ENCODE measurements at places on chromosomes 5 and 9.

DNA sequence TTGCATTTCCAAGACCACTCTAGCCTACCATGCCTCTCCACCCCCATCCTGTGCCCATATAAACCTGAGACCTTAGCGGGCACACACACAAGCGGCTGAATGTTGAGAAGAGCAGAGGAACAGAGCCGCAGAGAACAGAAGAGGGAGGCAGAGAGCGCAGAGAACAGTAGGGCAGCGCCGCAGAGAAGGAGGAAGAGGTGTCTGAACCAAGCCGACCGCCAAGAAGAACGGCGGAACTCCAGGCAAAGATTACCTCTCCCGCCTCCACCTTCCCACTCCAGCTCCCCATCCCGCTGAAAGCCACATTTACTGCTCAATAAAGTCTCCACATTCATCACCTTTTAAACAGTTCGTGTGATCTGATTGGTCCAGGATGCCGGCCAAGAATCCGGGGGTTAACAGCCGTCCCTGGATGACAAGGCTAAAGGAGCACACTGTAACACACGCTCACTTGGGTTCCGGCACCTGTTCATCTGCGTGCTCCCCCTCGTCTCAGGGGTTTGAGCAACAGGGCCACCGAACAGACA is 33.2 kb downstream of the GRIN3A start:
- DNase-seq, result no peak

- DNase-seq, result no peak
These were observed 151.2 kb upstream of the RUSC2 start for GRCh38 chr9:35338561-35339274.

DNA sequence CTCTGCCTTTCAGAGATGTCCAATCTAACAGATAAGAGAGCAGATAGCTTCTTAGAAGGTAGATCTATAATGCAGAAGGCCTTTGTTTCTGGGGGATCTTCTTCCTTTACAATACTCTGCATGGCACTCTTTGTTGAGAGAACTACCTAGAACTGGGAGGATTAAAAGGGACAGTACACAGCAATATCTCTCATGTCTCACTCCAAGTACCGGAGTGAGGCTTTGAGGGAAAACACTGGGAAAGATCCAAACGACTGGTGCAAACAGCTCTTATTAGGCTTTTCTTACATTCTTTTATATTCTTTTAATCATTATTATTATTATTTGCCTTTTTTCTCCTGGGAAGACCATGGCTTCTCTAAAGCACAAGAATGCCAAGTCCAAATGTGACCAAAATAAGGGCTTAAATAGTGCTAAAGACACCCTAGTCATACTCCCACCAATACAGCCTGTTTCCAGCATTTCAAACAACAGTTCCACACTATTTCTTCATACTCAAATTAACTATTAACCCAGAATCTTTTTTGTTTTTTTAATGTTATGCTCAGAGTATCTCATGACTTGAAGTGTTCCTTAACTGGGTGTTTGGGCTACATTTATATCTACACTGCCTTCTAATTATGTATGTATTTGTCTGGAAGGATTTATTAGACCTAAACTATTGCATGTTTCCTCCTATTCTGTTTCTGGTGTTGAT is 52.7 kb downstream of the ABHD17B start:
- no peak for DNase-seq

DNA sequence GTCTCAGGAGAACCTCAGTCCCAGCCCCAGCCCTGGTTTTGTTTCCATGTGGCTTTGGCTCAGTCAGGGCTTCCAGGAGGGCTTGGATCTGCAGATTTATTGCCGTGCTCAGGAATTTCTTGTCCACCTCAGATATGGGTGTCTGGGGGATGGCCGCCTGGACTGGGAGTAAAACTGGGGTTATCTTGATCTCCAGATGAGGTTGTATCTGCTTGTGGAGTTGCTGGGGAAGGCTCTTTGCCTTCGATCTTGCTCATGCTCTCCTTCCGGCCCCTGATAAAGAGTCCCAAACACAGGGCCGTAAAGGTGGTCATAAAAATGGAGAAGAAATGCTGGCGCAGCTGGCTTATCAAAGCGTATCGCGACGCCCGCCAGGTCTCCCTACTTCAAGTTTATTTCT is 17.8 kb upstream of the PITX1 start:
- no peak for DNase-seq

DNA sequence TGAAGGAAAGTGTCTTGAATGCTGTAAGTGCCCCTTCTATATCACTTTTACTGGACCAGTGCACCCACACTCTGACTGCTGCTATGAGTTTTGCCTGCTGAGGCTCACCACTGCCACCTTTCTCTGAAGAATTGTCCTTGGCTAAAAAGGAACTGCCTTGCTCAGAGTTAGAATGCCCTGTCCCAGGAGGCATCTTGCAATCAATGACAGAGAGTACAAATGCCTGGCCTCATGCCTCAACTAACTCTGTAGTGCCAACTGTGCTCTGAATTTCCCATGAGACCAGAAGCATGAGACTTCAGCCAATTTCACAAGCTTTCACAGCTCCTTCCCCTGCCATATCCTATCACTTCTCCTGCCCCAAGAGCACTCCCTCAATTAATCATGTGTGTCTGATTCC is 569.7 kb downstream of the ZNF608 start:
- no peak for DNase-seq

DNA sequence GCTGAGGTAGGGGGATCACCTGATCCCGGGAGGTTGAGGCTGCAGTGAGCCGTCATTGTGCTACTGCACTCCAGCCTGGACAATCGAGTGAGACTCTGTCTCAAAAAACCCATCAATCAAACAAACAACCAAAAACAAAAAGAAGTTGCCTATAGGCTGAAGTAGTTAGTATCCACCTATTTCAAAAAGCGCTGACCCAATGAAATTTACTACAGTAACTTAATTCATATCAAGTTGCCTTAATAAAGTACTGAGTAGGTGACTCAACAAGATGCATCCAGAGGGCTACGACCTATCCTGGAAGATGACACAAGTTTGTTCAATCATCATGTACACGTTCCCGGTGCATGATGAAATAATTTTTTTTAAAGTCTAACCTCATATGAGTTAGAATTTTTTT is 648.6 kb upstream of the DMAC1 start:
- DNase-seq, result no peak

- no peak for DNase-seq
These were observed 72.5 kb upstream of the GPR151 start for GRCh38 chr5:146588331-146589027.

GRCh38 chr5:60101573-60101972 is 208.0 kb upstream of the PDE4D start:
- no peak for DNase-seq

GRCh38 chr5:111197523-111197922 is 26.7 kb upstream of the CAMK4 start:
- peak; percentile 5 for DNase-seq

GRCh38 chr5:155678371-155678770 is 648.6 kb upstream of the SGCD start:
- no peak for DNase-seq

DNA sequence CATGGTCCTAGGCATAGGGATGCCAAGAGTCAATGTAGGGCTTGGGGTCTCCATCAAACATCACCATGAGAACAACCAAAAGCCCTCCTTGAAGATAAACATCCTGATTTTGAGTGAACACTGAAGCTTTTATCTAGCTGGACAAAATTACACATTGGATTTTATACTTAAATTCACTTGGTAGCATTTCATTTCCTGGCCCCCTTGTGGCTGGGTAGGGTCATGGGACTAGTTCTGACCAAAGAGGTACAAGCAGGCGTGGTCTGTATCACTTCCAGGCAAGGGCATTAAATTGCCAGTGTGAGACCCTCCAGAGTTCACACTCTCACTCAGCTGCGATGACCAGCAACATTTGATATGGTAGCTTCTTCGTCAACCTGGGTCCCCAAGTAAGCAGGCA is 320.3 kb downstream of the ACTL7B start:
- no peak for DNase-seq

- no peak for DNase-seq
These were observed 154.4 kb upstream of the CHD1 start for GRCh38 chr5:99083197-99083596.

DNA sequence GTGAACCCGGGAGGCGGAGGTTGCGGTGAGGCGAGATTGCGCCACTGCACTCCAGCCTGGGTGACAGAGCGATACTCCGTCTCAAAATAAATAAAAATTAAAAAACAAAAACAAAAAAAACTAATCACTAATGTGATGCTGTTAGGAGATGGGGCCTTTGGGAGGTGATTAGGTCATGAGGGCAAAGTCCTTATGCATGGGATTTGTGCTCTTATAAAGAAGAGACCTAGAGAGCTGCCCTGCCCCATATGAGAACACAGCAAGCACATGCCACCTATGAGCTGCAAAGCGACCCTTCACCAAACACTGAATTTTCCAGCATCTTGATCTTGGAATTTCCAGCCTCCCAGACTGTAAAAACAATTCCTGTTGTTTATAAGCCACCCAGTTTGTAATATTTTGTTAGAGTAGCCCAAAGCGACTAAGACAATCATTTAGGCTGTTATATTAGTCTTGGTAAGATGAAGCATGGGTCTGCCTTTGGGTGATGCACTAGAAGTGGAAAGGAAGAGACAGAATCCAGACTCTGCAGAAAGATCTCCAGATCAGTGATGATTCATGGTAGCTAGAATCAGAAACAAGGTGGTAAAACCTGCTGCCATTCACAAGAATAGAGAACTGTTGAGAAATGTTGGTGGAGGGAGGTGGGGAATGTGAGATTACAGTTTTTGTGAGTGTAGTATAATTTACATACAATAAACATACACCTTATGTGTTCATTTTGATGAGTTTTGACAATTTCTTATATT is 26.2 kb downstream of the GPR21 start:
- DNase-seq, result no peak

GRCh38 chr5:56229111-56229510 is 4.0 kb downstream of the ANKRD55 start:
- peak; percentile 71 for DNase-seq

DNA sequence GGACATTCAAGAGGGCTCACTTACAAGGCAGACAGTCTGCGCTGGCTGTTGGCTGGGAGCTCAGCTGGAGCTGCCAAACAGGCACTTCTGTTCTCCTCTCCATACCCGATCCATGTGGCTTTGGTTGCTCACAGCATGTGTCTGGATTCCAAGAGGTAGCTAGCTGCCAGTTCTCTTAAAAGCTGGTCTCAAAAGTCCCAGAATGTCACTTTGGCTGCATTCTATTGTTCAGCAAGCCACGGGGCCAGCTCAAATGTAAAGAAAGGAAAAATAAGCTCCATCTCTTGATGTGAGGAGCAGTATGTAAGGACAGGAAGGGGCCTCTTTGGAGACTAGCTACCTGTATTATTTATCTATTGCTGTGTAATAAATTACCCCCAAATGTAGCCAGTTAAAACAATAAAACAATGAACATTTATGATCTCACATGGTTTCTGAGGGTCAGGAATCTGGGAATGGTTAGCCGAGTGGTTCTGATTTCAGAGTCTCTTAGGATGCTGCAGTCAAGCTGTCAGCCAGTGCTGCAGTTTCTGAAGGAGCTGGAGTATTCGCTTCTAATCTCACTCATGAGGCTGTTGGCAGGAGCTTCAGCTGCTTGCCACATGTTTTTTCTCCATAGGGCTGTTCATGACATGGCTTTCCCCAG is 112.7 kb upstream of the CLINT1 start:
- no peak for DNase-seq

- no peak for DNase-seq
These were observed 438.0 kb downstream of the HTR1A start for GRCh38 chr5:63524281-63524680.

GRCh38 chr5:138336952-138337684 is 948 bp upstream of the FAM53C start:
- peak; percentile 84 for DNase-seq

- no peak for DNase-seq
These were observed 209.8 kb downstream of the TLE1 start for GRCh38 chr9:81479573-81479972.

- DNase-seq, result no peak
These were observed 115.0 kb upstream of the ELAVL2 start for GRCh38 chr9:23941051-23941450.

DNA sequence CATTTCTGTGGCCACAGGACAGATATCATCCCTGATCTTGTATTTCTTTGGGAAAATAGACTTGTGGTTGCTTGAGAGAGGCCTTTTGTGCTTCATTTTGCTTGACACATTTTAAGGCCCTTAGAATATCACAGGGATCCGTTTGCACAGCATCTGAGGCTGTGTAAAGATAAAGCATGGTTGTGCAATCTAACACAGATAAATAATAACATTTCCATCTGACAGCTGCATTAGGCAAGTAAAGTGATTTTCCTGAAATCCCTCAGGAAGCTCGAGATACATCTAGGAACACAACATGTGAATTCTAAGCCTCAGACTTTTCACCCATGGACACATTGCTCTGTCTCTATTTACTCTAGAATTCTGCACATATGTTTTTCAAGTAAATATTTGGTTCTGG is 212.8 kb upstream of the ADAMTSL1 start:
- no peak for DNase-seq

DNA sequence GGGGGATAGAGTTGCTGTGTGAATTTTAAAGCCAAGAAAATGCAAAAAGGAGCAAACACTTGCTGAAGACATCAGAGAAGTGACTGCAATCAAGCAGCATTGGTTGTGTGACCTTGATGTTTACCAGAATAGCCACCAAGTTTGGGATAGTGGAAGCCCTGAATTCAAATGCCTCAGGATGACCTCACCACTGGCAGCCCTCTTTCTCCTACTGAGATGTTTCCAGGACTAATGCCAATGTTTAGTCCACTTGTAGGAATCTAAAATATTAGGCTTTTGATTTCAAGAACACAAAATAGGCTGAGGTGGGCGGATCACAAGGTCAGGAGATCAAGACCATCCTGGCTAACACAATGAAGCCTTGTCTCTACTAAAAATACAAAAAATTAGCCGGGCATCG is 112.2 kb upstream of the NUDT12 start:
- no peak for DNase-seq

GRCh38 chr5:162026803-162027202 is 40.8 kb upstream of the GABRG2 start:
- DNase-seq, result no peak

DNA sequence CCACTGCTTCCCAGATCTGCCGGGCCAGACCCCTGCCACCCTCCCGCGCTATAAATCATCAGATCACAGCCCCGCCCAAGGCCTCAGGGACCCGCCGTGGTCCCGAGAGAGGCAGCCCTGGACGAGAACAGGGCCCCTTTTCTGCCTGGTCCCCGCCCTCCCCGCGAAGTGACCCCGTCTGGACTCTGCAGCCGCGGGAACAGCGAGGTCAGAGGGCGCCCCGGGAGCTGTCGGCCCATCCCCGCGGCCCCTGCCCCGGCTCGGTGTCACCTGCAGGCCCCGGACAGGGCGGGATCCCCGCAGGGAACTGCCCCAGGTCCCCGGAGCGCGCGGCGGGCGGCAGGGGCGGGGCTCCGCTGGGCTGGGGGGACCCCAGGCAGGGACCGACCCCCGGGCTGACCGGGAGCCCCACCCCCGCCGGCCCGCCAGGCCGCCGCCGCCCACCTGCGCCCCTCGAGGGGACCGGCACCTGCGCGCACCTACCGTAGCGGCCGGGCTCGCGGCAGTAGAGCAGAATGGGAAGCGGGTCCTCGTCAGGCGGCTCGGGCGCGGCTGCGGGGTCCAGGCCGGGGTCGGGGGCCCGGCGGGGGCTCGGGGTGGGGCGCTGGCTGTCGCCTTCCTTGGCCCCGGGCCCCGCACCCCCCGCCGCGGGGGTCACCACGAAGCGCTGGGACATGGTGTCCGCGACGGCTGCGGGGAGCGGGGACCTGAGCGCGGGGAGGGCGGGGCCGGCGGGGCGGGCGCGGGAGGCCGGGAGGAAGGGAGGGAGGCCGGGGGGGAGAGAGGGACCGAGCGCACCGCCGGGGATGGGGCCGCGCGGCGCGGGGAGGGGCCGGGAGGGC is 43.5 kb upstream of the SLC12A7 start:
- DNase-seq, result no peak
